ENCODE measurements at places on chromosomes 4 and X. TPM values are rescaled to one million over a fixed set of nuclear protein-coding genes. Genes with fewer than 3 reads are reported as not detected.

The MAGEA2 gene
- total RNA-seq, result not detected

The TMEM271 gene
- total RNA-seq, result 0.05 TPM

The PTTG2 gene
- 0.09 TPM for total RNA-seq

GRCh38 chrX:12947545-12948235, 27.2 kb upstream of the TMSB4X start:
- DNase-seq, result no peak

DNA sequence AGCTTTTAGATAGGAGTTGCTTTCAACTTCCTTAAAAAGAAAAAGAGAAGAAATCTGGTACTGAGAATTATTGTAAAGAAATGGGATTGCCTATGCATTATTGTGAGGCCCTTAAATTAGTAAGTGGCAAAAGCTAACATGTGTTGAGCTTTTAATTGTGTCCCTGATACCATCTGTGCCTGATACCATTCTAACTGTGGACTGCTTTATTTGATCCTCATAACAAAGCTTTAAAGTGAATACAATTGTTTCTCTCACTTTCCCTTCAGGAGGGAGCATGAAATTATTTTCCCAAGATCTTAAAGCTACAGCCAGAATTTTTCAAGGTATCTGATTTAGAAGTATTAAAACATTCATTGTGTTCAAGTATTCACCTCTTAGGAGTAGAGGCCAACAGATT, 9.9 kb downstream of the KCTD8 start:
- DNase-seq, result no peak

DNA sequence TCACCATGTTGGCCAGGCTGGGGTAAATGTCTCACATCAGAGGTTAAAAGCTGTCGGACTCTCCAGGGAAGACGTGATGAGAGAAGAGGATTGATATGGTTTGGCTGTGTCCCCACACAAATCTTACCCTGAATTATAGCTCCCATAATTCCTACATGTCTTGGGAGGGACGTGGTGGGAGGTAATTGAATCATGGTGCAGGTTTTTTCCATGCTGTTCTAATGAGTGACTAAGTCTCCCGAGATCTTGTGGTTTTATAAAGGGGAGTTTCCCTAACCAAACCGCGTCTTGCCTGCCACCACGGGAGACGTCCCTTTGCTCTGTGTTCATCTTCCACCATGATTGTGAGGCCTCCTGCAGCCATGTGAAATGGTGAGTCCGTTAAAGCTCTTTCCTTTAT, 64.4 kb downstream of the ASMT start:
- no peak for DNase-seq

- no peak for DNase-seq
Observed at GRCh38 chr4:13523591-13524503, 20.5 kb downstream of the NKX3-2 start.

DNA sequence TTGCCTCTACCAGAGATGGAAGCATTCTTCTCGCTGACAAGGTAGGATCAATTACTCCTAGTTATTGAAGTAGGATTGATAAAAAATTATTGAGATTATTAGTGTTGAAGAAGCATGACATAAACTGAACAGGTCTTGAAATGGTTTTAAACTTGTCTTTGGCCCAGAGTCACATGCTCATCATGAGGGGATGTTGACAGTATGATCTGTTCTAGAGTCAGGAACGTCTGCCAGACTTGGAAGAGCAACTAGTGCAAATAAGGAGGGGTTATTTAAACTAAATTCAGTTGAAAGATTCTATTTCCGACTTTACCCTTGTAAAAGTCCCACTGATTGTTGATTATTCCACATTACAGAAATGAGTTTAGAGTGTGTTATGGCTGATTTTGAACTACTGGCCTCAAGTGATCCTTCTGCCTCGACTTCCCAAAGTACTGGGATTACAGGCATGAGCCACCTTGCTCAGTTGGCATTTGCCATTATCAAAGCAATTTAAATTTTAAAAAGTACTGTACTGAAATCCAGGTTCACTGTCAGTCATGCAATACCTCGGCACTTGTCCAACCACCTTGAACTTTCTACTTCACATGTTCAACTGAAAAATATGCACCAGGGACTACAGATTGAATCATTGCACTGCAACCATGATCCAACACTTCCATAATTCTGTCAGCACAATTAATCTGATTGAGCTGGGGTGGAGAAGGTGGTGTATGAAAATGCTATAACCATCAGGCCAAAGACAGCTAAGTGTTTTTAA, 19.7 kb downstream of the FABP2 start:
- DNase-seq, result no peak

Data from thymus (tissue), 14 donors.